ENCODE measurements at places on chromosomes 5 and 9.

GRCh38 chr9:111037708-111038330 is 451 bp downstream of the LPAR1 start:
- DNase-seq, result no peak

- DNase-seq, result no peak
Measured at GRCh38 chr5:135482381-135482933, 30.3 kb upstream of the TIFAB start.

DNA sequence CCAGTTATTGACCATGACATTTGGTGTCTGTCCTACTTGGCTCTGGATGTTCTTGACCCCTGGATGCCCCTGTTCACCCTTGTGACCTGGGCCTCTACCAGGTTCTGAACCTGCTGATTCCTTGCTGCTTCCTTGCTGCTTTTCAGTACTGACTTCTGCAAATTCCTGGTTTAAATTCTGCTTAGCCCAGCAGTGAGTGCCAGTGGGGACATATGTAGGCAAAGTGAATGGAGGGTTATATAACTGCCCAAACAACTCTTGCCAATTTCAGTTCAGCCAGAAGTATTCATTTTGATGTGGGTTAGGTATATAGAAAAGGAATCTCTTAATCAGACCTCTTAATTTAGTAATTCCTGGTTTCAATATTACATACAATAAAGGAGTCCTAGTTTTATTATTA is 220.6 kb downstream of the TAF11L14 start:
- no peak for DNase-seq

- DNase-seq, result no peak
Measured at GRCh38 chr9:79630521-79631403, 59.0 kb downstream of the TLE4 start.

DNA sequence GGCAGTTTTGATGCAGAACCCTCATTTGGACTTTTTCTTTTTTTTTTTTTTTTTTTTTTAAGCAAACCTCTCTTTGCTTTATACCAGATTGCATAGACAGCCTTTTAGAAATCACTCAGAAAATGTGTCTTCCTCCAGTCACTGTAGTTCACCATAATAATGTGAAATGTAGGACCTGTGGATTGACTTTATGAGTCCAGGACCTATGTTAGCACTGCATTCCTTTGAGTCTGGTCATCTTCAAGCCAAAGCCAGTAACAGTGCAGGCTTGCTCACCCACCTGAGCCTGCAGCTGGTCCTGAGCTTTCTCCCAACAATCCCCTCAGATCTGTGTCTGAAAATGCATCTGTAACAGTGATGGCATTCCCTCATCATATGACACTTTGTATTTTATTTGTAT is 110.7 kb upstream of the NFIL3 start:
- DNase-seq, result no peak
